ENCODE measurements at places on chromosomes 11 and 22.

GRCh38 chr11:134062265-134063123 is 6.4 kb upstream of the JAM3 start:
- DNase-seq = no peak

DNA sequence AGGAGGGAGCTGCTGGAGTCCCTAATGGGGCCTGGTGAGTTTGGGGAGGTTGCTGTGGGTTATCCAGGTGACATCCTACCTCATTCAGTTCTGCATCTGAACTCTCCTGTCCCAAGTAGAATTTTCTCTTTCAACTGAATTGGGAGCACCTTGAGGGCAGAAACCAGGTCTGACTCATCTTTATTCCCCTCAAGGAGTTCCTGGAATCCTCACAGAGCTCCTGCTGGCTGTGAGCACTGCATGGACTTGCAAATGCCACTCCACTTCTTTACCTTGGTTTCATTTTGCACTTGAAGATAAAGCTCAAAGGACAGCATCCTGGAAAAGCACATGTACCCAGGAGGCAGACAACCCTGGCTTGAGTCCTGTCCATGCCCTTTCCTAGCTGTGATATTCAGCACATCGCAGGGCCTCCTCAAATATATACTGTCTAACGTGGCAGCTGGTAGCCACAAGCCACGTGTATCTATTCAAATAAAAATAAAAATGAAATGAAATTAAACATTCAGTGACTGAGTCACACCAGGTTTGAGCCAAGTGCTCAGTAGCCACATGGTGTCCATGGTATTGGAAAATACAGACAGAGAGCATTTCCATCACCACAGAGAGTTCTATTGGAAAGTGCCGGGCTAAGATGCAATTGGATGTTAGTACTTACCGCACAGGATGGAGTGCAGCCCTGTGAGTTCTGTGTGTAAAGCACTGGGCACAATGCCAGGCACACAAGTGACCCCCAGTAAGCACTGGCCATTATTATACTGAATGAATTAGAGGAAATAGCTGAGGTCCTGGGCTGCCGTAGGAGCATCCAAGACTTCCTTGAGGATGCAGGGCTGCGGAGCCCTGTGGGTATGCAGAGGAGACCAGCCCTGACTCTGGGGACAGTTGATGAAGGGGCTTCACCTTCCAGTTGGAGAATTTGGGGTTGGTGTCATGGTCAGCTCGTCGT is 149.0 kb downstream of the PKNOX2 start:
- no peak for DNase-seq

GRCh38 chr11:11155962-11156815 is 196.9 kb downstream of the CSNK2A3 start:
- DNase-seq = no peak

GRCh38 chr11:83508804-83509203 is 222.6 kb upstream of the CCDC90B start:
- DNase-seq = no peak

- DNase-seq = no peak
These were observed 2.9 kb downstream of the MICAL2 start for GRCh38 chr11:12113294-12113693.

DNA sequence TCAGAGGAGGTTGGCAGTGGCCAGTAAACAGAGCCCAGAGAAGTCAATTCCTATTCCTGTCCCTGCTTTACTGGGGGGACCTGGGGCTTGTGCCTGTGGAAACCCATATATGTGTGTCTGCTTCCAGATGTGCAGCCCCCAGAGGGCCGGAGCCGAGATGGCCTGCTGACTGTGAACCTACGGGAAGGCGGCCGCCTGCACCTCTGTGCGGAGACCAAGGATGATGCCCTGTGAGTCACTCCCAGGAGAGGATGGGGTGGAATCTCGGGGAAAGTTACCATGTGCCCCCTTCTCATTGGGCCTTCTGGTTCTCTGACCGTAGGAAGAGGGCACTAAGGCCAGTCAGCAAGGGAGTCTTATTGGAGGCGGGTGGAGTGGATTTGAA is 5.3 kb downstream of the PLEKHB1 start:
- DNase-seq = no peak

DNA sequence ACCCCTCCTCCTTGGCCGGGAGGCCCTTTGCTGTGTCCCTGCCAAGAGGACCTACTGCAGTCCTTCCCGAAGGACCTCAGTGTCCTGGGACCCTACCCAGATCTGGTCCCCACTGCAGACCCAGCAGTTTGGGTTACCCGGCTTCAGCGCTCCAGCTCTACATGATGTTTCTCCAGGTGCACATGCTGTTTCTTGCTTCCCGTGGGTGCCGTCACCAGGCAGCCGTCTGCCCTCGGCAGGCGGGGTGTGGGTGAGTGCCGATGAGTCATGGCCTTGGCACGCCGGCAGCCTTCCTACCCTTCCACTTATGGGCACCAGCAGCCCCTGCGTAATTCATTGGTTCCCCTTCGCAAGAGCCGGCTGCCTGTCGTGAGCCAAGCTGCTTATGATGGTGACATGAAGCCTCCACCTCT is 101.8 kb downstream of the BCR start:
- no peak for DNase-seq

DNA sequence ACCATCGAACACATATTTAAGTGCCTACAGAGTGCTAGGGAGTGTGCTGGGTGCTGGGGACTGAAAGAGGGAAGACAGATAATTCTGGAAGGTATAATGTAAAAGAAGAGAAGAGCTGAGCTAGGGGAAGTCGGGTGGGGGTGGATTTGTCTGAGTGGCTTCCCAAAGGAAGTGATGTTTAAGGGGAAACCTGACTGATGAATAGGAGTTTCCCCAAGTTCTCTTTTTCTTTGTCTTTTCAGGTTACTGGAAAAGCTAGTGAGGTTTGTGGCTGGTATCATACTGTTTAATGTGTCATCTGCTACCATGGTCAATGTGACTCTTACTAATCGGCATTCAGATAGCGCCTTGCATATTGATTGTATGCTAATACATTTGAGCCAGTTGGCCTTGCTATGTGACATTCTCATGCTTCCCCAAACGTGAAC is 151.6 kb upstream of the MTMR2 start:
- no peak for DNase-seq

Data from AG04449 (cell line).